ENCODE measurements at places on chromosomes 6 and 20.

GRCh38 chr6:37317312-37318038 is 36.3 kb upstream of the RNF8 start:
- no peak for DNase-seq

DNA sequence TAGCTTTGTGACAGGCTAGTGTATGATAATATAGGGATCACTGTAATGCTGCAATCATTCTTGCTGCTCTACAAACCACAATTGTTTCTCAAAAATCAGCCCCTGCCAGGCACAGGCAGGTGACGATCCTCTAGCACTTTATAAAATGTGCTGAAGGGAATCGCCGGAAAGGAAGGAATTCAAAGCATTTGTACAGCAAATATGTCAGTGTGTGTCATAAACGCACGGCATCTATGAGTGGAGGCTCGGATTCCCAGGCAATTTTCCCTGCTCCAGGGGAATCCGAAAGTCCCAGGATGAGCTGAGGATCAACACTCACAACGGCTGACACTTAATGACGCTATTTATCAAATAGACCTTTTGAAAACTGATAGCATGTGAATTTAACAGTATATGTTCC is 1.4 kb downstream of the PHACTR1 start:
- DNase-seq: no peak

GRCh38 chr20:47335251-47336128 is 21.0 kb downstream of the ZMYND8 start:
- DNase-seq: no peak

DNA sequence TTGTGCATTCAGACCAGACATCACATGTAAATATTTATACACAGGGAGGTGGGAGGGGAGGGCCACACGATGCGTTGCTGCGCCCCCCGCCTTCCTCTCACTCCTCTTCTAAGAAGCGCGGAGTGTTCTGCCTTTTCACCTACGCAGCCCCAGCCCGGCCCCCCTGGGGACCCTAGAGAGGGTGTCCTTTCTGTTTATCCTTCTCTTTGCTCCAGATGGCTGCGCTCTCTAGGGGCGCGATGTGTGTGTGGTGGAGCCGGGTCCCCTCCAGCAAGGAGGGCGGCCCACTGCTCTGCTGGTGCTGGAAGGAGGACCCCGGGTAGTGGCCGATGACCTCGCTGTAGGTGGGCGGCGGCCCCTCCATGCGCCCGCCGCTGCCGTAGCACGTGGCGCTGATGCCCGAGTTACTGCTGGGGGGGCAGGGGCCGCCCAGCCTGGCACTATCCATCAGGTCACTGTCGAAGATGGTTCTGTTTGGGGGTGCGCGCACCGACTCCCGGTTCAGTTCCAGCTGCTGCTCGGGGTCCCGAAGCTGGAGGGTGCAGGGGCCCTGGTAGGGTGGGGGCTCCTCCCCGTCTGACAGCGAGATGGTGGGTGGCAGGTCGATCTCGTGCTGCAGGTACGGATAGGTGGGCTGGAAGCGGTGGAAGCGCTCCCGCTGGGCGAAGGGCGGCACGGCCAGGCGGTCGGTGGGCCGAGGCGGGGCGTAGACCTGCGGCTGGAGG is 31.8 kb upstream of the ZBP1 start:
- DNase-seq: no peak

DNA sequence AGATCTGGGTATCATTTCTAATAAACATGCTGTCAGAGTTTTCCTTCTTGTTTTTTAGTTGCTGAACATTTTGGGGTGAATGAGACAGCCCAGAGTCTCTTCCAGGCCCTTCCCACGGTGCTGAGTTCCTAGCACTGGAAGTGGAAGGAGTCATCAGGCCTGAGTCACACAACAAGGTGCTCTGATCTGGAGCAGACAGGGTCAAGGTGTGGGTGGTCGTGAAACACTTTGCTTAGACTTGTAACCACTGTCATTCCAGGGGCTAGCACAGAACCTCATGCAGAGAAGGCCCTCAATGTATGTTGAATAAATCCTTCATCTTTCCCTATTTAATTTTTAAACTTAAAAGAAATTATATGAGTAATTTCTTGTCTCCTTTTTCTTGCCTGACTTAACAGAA is 60.6 kb downstream of the TXLNB start:
- no peak for DNase-seq

- no peak for DNase-seq
Measured at GRCh38 chr20:3898639-3899038, 9.5 kb downstream of the PANK2 start.

DNA sequence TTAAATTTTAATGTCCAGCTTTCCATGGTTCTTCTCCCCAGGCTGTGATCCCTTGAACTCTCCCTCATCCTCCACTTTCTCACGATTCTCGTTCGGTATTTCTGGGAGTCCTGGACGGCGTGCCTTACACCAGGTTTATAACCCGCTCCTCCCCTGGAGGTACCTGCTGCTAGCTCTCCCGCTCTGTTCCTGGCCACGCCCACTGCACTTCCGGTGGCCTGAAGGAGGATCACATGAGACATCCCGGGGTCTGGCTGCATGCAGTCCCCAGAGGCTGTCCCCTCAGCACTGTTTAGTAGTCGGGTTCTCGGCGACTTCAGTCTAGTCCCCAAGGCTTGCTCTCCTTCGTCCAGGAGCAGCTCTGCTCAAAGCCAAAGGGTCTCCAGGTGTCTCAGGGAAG is 28.4 kb upstream of the GCLC start:
- no peak for DNase-seq

DNA sequence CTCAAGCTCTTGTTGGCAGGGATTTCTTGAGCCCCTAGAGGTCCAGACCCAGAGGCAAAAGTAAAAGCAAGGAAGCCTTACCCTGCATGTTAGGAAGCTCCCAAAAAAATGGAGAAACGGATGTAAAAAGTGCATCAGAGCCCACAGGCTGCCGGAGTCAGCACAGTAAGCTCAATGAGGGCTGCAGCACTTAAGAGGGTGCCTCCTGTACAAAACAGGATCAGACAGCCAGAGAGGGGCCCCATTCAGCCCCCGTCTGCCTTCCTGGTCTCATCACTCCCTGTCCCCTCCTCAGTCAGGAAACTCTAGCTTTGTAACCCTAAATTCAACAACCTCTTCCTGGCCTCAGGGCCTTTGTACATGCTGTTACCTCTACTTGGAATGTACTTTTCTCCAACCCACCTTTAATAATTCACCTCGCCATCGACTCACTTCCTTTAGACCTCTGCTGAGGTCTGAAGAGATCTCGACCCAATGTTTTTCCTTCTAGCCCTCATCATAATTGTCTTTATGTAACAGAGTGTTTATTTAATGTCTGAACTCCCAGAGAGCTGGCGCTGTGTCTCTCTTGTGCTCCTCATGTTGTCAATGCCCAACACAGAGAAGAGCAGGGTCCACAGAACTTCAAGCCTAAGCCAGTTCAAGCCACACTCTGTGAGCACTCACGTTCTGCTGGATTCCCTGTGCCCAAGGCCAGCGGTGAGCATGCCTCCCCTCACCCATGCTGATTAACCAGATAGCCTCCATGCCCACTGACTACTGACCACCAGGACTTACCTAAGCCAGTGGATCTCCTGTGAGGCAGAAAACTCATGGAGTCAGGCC is 2.8 kb upstream of the PLCG1 start:
- no peak for DNase-seq

DNA sequence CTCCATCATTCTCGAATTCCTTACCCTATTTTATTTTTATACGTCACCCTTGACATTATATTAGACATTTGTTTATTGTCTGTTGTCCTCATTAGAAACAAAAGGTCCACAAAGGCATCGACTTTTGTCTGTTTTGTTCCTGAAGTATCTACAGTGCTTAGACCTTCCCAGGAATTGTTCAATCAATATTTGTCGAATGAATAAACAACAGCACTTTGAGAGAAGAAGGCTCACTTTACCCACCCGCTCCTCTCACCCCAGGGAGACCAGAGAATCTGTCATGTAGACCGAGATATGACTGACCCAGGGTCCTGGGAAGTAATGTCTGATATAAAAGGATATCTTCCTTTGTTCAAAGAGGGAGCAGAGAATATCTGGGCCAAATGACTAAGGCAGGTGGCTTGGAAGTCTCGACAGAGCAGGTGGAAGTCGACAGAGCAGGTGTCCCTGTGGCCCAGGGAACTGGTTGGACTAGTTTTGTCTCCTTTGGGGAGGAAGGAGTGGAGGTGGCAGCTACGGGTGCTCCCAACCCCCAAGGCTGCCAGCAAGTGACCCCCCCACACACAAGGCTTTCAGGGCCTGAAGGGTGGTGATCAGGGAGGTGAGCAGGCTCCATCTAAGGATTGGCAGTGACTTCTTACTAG is 14.8 kb upstream of the CHMP4B start:
- DNase-seq: no peak

- DNase-seq: no peak
Measured at GRCh38 chr6:65900928-65901327, 193.9 kb upstream of the EYS start.

GRCh38 chr6:74551896-74552295 is 654.0 kb downstream of the COL12A1 start:
- DNase-seq: no peak

GRCh38 chr6:15474196-15474595 is 188.6 kb downstream of the DTNBP1 start:
- DNase-seq: no peak

DNA sequence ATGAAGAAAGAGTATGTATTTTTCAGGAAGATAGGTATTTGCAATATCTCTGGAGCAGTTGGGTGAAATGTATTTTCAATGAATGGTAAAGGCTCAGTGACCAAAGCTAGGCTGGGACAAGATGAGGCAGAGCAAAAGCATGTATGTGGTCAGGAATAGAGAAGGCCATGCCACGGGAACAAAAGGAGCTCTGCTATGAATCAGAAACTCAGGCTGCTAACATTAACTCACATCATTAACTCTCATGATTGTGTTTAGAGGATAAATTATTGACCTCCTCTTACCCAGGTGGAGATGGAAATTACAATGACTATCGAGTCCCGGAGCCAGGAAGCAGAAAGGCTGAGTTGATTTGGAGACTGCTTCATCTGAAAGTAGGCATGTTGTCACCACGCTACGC is 220.2 kb downstream of the FUT9 start:
- no peak for DNase-seq

- no peak for DNase-seq
Measured at GRCh38 chr6:68282646-68283045, 352.4 kb upstream of the ADGRB3 start.

DNA sequence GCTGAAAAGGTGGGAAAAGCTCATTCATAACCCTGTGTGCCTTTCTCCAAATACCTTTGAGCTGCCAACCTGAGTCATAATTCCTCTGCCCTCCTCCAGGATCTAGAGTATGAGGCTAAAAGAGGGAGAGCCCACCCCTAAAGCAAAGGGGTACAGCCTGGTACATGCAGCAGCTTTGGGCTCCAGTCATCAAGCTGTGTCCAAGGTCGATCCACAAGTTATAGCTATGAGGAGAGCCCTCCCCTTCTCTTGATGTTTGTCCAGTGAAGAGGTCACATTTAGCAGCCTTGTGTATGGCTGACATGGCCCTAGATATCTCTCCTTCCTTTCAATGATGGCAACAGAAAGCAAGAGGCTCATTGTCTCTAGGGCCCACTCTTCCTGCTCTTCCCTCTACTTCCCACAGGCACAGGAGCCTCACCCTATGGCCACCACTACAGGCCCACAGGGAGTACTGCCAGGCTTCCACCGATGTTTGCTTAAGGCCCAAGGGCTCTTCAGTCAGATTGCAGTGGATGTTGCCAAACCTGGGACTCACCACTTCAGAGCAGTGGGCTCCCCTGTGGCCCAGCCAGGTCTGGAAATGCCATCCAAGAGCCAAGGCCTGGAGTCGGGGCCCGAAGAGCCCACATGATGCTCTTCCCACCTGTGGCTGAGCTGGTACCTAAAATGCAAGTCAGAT is 176.8 kb downstream of the CD83 start:
- DNase-seq: no peak

- no peak for DNase-seq
Measured at GRCh38 chr6:157988700-157989063, 7.0 kb downstream of the SYNJ2 start.

GRCh38 chr20:35968930-35969329 is 540 bp downstream of the CNBD2 start:
- no peak for DNase-seq

DNA sequence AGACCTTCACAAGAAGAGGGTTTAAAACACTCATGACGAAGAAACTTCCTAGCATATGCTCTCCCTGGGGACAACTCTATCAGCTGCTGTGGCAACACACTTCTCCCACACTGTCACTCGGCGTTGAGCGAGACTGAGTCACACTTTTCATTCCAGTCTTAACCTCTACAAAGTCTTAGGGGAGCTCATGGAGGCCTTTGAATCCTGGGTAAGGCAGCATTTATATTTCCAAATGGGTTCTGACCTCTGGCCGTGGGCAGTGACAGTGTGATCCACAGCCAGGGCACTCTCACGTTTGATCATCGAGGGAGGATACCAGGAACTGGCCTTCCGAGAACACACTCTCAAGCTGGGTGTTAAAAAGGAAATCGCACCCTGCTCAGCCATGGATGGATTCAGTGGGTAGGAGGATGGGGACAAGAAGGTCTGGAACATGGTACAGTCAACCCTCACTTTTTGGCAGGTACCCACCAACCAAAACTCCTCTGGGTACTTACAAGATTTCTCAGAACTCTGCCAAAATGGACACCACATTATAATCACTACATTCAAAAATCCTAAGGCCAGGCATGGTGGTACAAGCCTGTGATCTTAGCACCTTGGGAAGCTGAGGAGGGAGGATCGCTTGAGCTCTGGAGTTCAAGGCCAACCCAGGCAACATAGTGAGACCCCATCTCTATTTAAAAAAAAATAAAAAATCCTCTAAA is 19.6 kb downstream of the RRBP1 start:
- no peak for DNase-seq

- DNase-seq: no peak
Measured at GRCh38 chr6:169162249-169162648, 91.4 kb downstream of the THBS2 start.

DNA sequence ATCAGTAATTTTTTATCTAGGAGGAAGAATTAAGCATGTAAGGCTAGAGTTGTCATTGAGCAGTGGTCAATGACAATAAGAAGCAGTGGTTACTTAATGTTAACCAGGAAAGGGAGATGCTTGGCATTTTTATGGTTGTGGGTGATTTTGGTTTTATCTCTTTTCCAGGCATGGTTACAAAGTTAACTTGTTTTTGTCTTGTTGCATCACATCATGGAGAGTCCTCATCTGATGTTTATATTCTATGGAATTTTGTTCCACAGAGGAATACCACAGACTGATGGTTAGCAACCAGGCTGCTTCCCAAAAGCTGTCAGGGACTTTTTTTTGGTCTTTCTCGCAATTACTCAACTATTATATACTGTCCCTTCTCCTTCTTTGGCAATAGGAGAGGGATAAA is 32.7 kb downstream of the OPRM1 start:
- DNase-seq: no peak

GRCh38 chr6:98576791-98577190 is 257.6 kb upstream of the POU3F2 start:
- no peak for DNase-seq

GRCh38 chr6:48658915-48659314 is 547.9 kb upstream of the PTCHD4 start:
- DNase-seq: no peak

All from stimulated activated CD4-positive, alpha-beta T cell treated with anti-CD3 and anti-CD28 coated beads, Interleukin-1b, Interleukin-23, amount 100 ng/mL, for 24 hours (primary cell).